Renal cortex interstitium (tissue), 15 donors: ENCODE measurements at places on chromosomes 6 and 20. TPM values are rescaled to one million over a fixed set of nuclear protein-coding genes. Genes with fewer than 3 reads are reported as not detected.
A peak's percentile ranks its signal among the peaks of the same experiment; 100 is the strongest.

Gene BPI
- polyA plus RNA-seq = 0.54 TPM

DNA sequence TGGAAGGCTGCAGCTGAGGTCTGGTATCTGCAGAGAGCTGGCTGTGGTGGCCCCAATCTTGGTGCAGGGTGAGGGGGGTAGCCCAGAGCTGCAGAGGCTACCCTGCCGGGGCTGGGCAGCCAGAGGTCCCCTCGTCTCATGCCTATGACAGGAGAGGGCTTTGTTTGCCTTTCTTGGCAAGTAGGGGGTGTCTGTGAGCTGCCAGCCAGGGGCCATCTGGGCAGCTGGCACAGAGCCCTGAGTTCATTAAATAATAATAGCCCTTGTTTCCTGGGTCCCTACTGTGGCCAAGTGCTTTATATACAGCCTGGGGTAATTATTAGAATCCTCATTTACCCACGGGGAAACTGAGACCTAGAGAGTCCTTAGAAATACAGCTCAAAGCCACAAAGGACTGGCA, 66.6 kb downstream of the EZR start:
- no peak for DNase-seq

DNA sequence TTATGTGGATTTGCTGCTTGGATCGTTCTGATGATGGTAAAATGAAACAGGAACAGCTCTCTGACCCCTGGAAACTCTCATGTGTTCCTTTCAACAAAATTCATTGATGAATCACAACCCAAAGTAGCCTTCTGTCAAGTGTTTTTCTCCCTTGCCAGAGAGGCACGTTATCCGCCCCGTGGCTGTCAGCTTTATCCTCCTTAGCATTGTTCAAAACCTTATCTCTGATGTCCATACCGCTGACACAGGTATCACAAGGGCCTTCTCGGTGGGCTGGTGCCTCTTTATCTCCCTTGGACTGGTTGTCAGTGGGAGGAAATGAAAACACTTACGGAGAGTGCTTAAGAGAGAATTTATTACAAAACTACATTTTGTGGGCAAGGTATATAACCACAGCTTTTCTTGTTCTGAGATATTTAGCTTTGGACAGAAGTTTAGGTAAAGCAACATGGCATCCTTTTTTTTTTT, 84.9 kb downstream of the TIAM2 start:
- no peak for DNase-seq

- no peak for DNase-seq
Observed at GRCh38 chr6:154606457-154606856, 96.0 kb upstream of the CNKSR3 start.

- DNase-seq = no peak
Observed at GRCh38 chr6:110575925-110576463, 99.6 kb upstream of the SLC22A16 start.

GRCh38 chr6:26087284-26088115, at the start of gene HFE:
Gene HFE, plus strand, starts transcription at chr6:26087429. Its CDS starts 12 bp downstream, at chr6:26087441.
- no peak for DNase-seq

DNA sequence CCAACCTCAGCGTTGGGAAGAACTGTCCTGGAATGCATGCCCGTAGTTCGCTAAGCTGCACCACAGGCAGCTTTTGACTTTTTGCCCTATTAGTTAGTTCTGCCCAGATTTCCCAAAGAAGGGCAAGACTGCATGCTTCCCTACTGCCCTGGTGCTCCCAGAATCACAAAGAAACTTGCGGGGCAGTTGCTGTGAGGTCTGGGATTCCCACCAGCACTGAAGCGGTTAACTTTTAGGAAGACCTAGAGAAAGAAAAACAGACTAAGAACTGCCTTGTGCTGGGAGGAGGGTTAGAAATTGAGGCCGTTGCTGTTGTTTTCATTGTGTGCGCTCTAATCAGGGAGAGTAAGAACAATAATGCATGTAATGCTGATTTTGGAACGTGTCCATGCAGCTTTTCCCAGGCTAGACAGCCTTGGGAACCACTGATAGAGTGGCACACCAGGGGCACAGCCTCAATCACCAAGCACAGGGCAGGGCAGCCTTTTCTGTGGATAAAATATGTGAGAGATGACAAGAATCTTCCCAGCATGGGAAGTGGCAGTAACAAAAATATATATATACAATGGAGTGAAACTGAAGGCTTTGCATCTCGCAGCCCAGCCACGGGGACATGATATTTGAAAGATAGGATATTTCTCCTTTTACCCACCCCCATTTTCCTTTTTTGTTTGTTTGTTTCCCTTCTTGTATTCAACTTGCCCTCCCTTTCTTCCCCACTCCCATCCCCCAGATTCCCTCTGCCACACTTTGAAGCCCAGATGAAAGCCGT, 137.7 kb upstream of the HEY2 start:
- DNase-seq = peak; percentile 79

DNA sequence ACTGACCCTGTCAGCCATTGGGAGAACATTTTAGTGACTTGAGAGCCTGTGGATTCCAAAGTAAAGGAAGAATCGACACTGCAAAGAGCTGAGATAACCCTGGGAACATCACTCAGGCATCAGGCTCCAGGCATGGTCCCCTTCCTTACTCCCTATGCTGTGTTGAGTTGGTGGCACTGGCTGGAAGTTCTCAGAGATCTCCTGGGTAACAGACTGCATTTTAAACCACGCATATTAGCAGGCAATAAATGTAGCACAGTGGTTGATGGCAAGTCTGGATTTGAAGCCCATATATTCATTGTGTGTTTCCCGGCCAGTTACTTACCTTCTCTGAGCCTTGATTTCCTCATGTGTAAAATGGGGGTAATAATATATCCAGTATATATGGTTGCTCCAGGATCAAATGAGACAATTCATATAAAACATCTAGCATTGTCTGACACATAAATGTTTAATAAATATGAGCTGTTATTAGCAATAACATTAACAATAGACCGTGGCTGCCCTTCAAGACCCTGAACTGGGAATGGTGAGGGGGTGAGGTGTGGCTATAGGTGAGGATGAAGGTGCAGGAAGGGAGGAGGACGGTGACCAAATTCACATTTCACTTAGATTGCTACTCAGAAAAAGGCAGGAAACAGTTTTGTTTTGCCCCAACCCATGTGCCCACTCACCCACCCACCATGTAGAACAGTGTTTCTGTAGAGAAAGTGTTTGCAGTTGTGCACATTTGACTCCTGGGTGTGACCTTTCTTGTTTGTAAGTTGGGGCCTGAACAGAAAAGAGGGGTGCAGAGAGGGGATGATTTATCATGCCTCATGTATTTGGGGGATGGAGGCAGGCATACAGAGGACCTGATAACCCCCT, 2.1 kb downstream of the PLCG1 start:
- DNase-seq = no peak

DNA sequence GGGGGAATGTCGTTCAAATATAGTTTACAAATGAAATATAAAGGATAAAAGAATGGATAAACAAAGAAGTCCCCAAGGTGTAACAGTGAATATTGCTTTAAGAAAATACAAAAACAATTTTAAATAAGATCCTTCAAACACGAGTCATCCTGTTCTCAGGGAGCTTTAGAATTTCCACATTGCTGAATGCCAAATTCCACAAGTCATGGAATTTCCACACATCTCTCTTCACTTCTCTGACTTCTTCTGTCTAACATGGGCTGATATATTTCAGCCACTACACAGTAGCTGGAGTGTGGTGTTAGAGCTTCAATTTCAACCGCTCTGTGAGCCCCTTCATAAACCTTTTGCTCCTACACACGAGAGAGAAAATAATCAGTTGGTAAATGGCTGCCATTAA, 28.0 kb downstream of the IL22RA2 start:
- no peak for DNase-seq

GRCh38 chr20:536426-537010, 7.1 kb downstream of the CSNK2A1 start:
- DNase-seq = no peak

DNA sequence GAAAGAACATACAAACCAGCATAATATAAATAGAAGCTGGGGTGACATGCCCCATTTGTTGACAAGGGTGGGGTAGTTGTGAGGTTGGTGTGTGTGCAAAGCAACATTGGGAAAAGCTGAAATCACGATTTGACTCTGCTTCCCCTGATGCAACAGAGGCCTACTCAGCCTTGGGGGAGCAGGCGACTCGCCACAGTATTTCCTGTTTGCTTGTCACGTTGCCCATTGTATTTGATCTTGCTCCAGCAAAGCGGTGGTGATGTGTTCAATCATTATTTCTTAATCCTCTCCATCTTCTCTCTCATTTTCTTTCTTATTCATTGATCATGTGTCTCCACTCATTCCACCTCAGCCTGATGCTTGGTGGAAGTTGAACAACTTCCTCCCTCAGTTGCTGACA, 165.8 kb upstream of the CITED2 start:
- no peak for DNase-seq

GRCh38 chr6:43146709-43147688, 24.1 kb upstream of the SRF start:
- no peak for DNase-seq

DNA sequence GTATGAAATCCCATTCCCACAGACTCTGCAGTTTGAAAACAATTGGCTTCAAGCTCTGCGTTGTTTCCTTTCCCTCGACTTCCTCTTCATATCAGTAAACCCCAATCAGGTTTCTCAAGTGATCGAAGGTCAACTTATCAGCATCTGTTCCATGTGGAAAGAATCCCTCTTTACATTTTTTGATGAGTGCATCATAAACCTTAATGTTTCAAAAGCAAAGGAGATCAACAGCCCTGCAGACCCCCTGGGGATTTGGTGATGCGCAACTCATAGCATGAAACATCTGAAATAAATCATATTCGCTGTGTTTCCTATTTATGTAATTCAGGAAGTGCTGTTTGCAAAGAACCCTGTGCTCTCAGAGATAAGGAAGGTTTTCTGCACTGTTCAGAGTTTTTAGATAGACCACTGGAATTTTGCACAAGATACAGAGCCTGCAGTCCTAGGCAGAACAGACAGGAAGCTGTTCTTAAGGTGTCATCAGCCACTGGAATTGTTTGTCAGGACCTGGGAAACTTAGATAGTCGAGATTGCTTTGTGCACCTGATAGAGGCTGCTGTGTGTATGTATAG, 216.0 kb downstream of the HIVEP2 start:
- no peak for DNase-seq

DNA sequence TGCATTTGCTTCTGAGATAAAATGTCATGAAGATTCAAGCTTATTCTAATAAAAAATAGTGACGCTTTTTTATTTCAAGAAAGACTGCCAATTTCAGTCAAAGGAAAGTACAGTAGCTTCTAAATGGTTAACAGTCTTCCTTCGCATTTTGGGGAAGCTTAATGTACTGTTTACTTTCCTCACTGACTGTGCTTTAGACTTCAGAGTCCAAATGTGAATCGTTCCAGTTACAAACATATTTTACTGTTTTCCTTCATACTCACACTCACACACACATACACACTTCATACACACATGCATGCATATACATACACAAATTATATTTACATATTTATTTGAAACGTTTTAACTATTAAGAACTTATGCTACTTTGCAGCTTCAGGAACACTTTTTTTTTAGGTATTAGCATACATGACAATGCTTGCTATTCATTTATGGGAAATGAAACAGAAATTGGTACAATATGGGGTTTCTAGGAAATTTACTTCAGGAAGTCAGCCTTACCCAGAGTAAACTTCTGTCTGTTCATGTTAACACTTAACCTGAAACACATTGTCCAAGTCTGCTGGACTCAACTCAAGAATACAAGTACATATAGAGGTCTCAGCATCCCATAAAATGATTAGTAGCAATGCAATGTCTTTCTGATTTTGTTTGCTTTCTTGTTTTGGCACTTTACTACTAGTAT, 145.4 kb downstream of the RPS12 start:
- DNase-seq = no peak

DNA sequence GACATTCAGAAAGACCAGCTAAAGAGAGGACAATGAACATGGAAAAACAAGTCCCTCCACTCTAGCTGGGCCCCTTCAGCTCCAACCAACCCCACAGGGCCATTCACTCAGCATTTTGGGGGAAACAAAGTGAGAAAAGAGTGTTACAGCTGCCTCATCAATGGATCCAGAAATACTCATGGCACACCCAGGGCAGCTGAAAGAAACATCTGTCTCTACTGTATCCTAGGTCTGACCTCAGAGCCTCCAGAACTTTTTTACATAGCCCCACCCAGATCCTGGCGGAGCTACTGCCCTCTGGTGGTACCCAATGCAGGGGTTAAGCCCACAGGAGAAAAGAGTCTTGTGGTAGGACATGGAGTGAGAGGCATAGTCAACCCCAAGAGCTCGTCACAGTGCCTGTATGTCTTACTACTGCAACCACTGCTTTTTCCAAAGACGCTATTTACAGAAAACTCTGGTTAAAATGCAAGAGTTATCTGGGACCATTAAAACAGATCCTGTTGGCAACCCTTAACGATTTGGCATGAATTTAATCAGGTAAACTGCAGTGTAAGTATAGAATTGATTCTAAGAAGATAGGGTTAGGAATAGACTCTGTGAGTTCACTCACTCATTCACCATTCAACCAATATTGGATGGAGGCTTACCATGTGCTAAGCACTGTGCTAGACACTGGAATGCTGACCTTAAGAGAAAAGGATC, 37.4 kb upstream of the FAM83C start:
- DNase-seq = no peak

GRCh38 chr6:39304951-39305350, 9.3 kb downstream of the KCNK17 start:
- no peak for DNase-seq

DNA sequence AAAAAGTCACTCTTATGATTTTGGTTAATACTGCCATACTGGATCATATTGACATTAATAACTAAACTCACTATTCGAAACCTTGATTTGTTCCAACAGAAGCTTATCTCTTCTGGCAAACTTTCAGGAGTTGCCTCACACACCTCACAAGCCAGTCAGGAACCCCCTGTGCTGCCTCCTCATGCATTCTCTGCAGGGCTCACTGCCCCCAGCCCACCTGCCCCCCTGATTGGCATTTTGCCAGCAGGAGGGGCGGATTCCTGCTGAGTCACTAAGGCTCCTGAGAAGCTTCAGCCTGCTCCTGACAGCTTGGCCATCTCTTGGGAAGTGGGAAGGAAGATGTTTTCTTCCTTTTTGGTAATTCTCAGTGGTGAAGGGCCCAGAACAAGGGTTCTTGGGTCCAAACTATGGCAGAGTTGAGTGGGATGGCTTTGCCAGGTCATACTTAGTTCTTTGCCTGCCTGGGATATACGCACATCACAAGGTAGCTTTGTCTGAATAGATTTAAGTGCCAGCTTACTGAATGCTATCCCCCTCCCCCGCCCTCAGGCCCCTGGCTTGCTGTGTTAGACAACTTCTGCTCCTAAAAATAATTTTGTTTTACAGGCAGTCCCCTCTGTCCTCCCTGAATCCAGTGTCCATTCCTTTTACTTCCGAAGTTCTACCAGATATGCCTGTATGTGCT, 31.4 kb downstream of the SLC35F1 start:
- no peak for DNase-seq

- DNase-seq = no peak
Observed at GRCh38 chr20:4484379-4484997, 237.2 kb upstream of the PRND start.

- DNase-seq = no peak
Observed at GRCh38 chr20:61807471-61808160, 258.1 kb downstream of the TAF4 start.
